ENCODE measurements at places on chromosomes 12 and 14.

- H3K27ac ChIP-seq = no peak overlapping the region
- no peaks in the 10 kb centered on the region for H3K36me3 ChIP-seq
- no peaks in the 10 kb centered on the region for H3K4me1 ChIP-seq
Observed at GRCh38 chr12:129614221-129614885, 289.5 kb downstream of the TMEM132D start.

- no peak overlapping the region for H3K27ac ChIP-seq
- H3K27me3 ChIP-seq = no peaks in the 10 kb centered on the region
- no peak overlapping the region for H3K4me3 ChIP-seq
- H3K4me1 ChIP-seq = no peaks in the 10 kb centered on the region
Observed at GRCh38 chr14:91902336-91902735, 35.0 kb upstream of the TC2N start.

DNA sequence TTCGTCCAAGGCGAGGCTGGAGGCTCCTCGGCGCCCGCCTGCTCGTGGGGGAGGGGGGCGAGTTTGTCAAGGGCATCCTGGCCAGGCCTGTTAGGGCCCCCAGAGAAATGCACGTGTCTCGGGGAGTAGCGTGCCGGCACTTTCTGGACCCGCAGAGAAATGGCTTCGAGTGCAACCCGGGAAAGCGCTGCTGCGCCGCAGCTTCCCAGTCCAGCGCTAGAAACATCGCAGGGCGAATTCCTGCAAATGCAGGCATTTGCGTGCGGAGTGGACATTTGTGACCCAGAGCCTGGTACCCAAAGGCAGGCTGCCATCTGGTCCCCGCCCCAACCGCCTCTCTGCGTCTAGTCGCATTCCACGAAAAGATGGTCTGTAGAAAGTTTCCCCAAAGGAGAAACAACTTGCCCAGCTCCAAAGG lies 756 bp downstream of the LGR5 start:
- no peak for DNase-seq
- peaks cover 28% of the 10 kb centered on the region for H3K27me3 ChIP-seq
- H3K4me1 ChIP-seq = peaks cover 10% of the 10 kb centered on the region
- peaks cover 2% of the 10 kb centered on the region for H3K36me3 ChIP-seq

- DNase-seq = no peak
- H3K36me3 ChIP-seq = no peaks in the 10 kb centered on the region
- H3K4me3 ChIP-seq = no peak overlapping the region
- H3K4me1 ChIP-seq = no peaks in the 10 kb centered on the region
- H3K27me3 ChIP-seq = peaks cover 3% of the 10 kb centered on the region
- H3K27ac ChIP-seq = no peak overlapping the region
Observed at GRCh38 chr12:33942172-33942571, 80.1 kb upstream of the ALG10 start.

GRCh38 chr14:53740570-53740969 lies 216.1 kb downstream of the BMP4 start:
- H3K27ac ChIP-seq = no peak overlapping the region
- H3K4me3 ChIP-seq = no peak overlapping the region
- H3K27me3 ChIP-seq = no peaks in the 10 kb centered on the region
- H3K4me1 ChIP-seq = no peaks in the 10 kb centered on the region

DNA sequence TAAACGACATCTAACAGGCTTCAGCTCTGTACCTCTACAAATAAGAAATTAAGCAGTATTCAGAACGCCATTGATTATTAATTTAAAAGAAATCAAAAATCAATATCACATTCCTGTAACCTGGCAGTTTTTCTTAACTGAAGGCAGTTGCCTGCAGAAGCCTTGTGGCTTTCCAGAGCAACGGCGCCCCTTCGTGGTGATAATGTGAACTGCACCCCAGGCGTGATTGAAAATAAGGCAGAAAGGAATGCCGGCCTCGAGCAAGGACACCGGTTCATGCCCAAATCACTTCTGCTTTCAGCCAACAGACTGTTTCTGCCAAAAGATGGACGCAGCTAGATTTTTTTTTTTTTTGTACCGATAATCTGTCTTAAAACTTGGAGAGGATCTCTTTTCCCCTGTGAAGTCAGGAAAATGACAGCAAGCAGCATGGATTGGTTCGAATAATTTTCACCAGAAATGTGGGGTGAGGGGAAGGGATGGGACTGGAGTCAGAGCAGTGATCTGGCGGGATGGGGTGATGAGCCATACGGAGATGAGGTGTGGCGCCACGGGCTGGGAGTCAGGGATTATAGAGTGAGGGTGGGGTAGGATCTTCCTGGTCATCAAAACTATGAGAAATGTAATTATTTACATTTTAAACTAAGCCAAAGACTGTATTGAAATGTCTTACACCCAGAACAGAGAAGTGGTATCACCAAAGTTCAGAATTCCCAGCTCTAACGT lies 473.0 kb downstream of the DPF3 start:
- H3K4me1 ChIP-seq = peaks cover 8% of the 10 kb centered on the region
- H3K27me3 ChIP-seq = peaks cover 7% of the 10 kb centered on the region
- no peak overlapping the region for H3K27ac ChIP-seq
- DNase-seq = peak; percentile 65
- no peak overlapping the region for H3K4me3 ChIP-seq
- peaks cover 4% of the 10 kb centered on the region for H3K36me3 ChIP-seq

DNA sequence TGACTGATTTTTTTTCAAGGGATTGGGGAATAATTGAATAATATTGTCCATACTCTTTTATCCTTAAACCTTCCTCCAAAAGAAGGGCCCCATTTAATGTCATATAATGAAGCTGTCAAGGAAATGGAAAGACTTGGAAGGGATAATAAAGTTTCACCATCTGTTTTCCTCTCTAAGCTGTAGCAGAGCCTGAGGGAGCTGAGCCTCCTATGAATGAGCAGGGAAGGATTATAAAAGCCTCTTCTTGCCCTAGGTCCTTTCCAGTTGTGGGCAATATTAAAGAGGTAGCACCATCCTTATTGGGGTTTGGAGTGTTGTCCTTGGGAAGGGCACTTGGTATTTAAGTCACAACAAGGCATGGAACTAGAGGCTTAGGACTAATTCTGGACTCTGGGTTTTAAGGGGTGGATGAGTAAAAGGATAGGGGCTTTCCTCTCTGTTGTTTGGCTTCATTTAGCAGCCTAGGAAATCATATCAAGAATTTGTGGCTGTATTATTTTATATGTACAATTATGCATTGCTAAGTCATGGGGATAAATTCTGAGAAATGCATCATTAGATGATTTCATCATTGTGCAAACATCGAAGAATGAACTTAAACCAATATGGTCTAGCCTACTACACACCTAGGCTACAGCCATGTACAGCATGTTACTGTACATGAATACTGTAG lies 408.5 kb upstream of the DCN start:
- H3K27me3 ChIP-seq = no peaks in the 10 kb centered on the region
- DNase-seq = no peak
- peaks cover 2% of the 10 kb centered on the region for H3K4me1 ChIP-seq
- H3K4me3 ChIP-seq = no peak overlapping the region
- H3K27ac ChIP-seq = no peak overlapping the region

DNA sequence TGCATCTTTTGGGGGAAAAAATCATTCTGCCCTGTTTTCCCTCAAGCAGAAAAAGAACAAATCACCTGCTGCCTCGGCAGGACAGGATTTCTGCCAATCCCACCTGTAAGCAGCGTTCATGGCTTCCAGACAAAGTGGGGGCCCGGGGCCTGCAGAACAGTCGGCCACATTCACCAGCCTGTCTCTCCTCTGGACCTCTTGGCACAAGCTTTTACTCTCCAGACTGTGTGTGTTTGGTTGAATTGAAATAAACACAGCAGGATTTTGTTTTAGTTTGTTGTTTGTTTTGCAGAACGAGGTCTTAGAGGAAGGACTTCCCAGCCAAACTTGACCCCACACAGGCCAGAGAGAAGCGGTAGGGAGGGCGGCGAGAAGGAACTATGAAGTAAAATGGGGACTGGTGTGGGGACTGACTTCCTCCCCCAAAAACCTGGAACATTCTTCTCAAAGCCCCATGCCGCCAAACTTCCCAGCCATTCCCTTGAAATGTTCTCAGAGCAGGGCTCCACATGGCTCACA lies 41.7 kb upstream of the FOS start:
- H3K36me3 ChIP-seq = no peaks in the 10 kb centered on the region
- no peak overlapping the region for H3K4me3 ChIP-seq
- H3K27me3 ChIP-seq = peaks cover 9% of the 10 kb centered on the region
- H3K27ac ChIP-seq = no peak overlapping the region
- DNase-seq = no peak
- peaks cover 4% of the 10 kb centered on the region for H3K4me1 ChIP-seq

- peaks cover 16% of the 10 kb centered on the region for H3K36me3 ChIP-seq
- H3K27me3 ChIP-seq = no peaks in the 10 kb centered on the region
- no peak for DNase-seq
- H3K4me1 ChIP-seq = peaks cover 3% of the 10 kb centered on the region
Observed at GRCh38 chr12:125124320-125124966, 59.2 kb downstream of the AACS start.

DNA sequence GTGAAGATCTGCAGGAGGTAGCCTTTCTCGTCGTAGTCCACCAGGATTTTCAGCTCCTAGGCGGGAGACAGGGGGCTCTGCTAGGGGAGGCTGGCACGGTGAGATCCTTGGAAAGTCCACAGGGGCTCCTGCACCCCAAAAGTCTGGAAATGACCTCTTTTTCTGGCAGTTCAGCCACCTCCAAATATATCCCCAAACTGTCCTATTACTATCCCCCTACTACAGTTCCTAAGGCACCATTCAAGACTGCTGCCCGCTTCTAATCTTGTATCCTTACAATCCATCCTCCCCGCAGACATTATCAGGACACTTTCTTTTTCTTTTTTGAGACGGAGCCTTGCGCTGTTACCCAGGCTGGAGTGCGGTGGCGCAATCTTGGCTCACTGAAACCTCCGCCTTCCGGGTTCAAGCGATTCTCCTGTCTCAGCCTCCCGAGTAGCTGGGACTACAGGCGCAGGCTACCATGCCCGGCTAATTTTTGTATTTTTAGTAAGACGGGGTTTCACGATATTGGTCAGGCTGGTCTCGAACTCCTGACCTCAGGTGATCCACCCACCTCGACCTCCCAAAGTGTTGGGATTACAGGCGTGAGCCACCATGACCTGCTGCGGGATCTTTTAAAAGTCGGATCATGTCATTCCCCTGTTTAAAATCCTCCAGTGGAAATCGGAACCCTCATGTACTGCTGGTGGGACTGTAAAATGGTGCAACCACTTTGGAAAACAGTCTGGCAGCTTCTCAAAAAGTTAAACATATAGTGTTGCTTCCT lies 18.5 kb downstream of the HPD start:
- peak overlapping the region; percentile 77 for H3K27ac ChIP-seq
- no peaks in the 10 kb centered on the region for H3K27me3 ChIP-seq
- no peak for DNase-seq
- H3K4me1 ChIP-seq = peaks cover 13% of the 10 kb centered on the region
- no peaks in the 10 kb centered on the region for H3K36me3 ChIP-seq

DNA sequence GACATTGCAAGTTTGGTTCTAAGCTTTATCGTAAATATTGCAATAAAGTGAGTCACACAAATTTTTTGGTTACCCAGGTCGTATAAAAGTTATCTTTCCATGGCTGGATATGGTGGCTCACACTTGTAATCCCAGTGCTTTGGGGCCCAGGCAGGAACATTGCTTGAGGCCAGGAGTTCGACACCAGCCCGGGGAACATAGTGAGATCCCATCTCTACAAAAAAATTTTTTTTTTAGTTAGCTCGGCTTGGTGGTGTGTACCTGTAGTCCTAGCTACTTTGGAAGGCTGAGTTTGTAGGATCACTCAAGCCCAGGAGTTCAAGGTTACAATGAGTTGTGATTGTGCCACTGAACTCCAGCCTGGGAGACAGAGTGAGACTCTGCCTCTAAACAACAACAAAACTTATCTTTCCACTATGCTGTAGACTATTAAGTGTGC lies 24.4 kb downstream of the PRORP start:
- DNase-seq = no peak
- no peak overlapping the region for H3K4me3 ChIP-seq
- no peak overlapping the region for H3K27ac ChIP-seq
- peaks cover 4% of the 10 kb centered on the region for H3K4me1 ChIP-seq
- H3K36me3 ChIP-seq = peaks cover 19% of the 10 kb centered on the region
- H3K27me3 ChIP-seq = no peaks in the 10 kb centered on the region

GRCh38 chr14:25069879-25070278 lies 19.9 kb upstream of the STXBP6 start:
- H3K27ac ChIP-seq = no peak overlapping the region
- DNase-seq = no peak
- no peaks in the 10 kb centered on the region for H3K36me3 ChIP-seq
- H3K4me3 ChIP-seq = no peak overlapping the region
- H3K4me1 ChIP-seq = no peaks in the 10 kb centered on the region
- H3K27me3 ChIP-seq = peaks cover 4% of the 10 kb centered on the region

DNA sequence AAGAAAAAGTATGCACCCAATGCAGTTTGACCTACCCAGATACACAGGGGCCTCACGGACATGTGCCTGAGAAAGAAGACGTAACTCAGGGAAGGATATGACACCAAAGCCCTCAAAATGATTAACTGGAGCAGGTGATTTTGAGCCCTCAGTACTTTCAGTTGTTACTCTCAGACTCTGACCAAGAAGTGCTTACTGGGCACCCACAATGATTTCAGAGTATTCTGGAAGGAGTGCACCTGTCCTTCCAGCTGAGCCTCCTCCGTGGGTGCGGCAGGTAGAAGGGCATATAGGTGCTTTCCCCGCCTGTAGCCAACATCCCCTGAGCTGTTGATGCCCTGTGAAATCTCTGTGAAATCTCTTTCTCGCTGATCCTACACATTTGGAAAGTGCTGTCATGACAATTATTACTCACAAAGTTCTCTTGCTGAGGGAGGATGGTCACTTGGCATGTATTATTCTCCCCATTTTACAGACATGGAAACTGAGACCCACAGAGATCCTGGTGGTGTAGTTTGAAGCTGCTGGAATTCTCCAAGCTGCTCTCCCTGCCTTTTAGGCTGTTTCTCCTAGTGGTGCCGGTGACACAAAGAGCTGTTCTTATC lies 154.3 kb upstream of the CCND2 start:
- H3K4me1 ChIP-seq = peaks cover 38% of the 10 kb centered on the region
- H3K36me3 ChIP-seq = no peaks in the 10 kb centered on the region
- no peak for DNase-seq
- no peaks in the 10 kb centered on the region for H3K27me3 ChIP-seq
- peak overlapping the region; percentile 88 for H3K27ac ChIP-seq
- no peak overlapping the region for H3K4me3 ChIP-seq

GRCh38 chr14:56534656-56535055 lies 44.9 kb upstream of the TMEM260 start:
- DNase-seq = no peak
- H3K36me3 ChIP-seq = no peaks in the 10 kb centered on the region
- H3K27me3 ChIP-seq = peaks cover 8% of the 10 kb centered on the region
- H3K27ac ChIP-seq = no peak overlapping the region
- H3K4me3 ChIP-seq = no peak overlapping the region

GRCh38 chr14:30759172-30760125 lies 114.9 kb upstream of the COCH start:
- no peak for DNase-seq
- H3K27me3 ChIP-seq = peaks cover 10% of the 10 kb centered on the region
- H3K36me3 ChIP-seq = peaks cover 5% of the 10 kb centered on the region
- H3K4me3 ChIP-seq = no peak overlapping the region

DNA sequence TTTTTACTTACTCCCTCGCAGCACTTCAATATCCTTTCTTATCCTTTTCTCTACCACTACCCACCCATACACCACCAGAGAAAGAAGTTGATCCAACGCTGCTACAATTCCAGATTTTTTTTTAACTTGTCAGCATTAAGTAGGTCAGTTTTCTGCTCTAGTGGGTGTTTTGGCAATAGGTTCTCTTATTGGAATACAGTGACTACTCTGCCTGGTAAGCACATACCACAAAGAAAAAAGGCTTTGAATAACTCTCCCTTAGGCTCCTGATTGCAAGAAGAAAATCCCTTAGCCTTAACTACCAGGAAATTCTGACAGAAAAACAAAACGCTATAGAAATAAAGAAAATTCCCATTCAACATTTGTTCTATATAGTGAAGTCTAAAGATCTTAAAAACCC lies 72.0 kb downstream of the NUMB start:
- H3K4me1 ChIP-seq = peaks cover 12% of the 10 kb centered on the region
- no peak for DNase-seq
- peaks cover 19% of the 10 kb centered on the region for H3K36me3 ChIP-seq
- H3K4me3 ChIP-seq = no peak overlapping the region

Data from memory B cell (primary cell).